OCI-M1 (cell line): ENCODE measurements at places on chromosomes 2 and 18.

GRCh38 chr2:218981881-218982585 is 3.0 kb downstream of the FEV start:
- no peak for DNase-seq

DNA sequence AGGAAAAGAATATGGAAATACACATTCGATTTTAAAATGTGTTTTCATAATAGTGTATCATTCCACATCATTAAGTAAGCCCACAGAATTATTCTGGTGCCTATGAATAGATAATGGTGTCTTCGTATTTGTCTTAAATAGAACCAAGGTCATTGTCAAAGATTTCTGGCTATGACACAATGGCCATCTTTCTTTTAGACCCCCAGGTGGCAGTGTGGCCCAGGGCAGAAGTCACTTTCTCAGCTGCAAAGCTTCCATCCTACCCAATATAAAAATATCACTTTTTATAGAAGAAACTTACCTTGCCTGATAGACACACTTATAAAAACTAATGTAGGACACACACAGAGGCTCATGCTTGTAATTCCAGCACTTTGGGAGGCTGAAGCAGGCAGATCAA is 57.5 kb downstream of the ZRANB3 start:
- peak; percentile 46 for DNase-seq

DNA sequence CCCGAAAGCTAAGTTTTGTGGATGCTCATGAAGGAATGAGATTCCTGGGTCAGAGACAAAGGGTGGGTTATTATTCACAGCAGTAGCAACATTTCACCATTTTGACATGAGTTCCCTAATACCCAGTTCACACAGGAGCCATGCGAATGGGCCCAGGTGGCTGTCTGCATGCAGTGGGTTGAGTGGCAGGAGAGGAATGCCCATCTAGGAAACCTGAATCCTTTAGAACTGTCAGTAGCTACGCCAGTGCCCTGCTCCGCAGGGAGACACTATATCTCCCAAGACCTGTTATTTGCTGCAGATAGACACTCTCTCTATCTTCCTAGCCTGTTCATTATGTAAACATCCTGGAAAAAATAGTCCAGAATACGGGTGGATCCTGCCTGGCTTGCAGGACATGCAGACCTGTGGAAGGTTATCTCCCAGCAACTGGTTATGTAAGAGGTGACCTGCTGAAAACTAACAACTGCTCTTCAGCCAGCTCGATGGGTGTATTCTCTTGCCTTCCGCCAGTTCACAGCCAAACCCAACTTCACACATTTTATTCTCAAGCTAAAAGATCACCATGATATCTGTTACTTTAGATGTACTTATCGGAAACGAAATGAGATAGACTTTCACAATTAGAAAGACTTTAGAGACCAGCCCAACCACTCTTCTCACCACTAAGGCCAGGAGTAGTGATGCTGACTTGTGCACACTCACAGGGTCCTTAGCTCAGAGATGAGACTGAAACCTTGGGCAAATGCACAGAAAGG is 59.1 kb downstream of the MBP start:
- no peak for DNase-seq

DNA sequence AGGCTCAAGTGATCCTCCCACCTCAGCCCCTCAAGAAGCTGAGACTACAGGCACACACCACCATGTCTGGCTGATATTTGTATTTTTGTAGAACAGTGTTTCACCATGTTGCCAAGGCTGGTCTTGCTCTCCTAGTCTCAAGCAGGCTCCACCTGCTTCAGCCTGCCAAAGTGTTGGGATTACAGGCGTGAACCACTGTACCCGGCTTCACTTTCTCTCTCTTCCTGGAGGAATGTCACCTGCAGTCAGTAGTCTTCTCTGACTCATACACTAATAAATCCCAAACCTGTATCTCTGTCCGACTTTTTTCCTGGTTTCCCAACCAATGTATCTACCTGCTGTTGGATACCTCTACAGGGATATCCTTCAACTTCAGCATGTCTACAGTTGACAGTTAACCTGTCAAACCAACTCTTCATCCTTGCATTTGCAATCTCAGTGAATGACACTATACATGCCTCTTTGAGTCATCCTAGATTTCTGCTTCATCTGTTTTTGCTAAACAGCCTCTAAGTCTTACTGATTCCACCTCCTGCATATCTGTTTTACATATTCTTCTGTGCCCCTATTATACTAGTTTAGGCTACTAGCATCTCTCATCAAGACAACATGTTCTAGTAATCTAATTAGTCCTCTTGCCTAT is 54.5 kb downstream of the RBBP8 start:
- DNase-seq = no peak

- DNase-seq = peak; percentile 45
These were observed 5.5 kb downstream of the SALL3 start for GRCh38 chr18:78984941-78985784.

GRCh38 chr2:64474121-64474571 is 20.2 kb downstream of the LGALSL start:
- DNase-seq = peak; percentile 78

DNA sequence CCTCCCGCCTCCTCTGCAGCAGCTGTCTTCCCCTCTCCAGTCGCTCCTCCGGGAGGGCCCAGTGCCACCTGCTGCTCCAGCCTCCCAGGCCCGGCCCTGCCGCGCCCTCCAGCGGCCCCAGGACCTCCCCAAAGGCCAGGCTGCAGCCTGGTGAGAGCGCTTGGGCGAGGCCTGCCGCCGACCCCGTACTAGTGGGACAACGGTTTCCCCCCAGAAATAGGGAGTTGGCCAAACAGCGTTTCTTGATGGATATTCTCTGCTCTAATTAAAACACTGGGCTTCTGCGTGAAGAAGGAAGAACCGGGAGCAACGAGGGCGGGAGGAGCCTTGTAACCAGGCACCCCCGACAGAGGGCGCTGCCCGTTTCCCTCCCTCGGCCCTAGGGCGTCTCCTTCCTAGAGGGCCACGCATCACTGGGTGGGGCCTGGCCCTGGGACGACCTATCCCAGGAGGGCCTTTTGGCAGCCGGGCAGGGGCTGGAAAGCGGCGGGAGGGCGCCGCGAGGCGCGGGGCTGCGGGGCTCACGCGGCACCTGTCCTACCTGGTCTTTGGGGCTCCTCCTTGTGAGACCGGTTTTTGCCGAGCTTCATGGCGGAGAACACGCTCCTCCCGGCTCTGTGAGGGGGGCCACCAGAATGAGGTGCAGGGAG is 25.4 kb upstream of the OTOF start:
- peak; percentile 94 for DNase-seq

DNA sequence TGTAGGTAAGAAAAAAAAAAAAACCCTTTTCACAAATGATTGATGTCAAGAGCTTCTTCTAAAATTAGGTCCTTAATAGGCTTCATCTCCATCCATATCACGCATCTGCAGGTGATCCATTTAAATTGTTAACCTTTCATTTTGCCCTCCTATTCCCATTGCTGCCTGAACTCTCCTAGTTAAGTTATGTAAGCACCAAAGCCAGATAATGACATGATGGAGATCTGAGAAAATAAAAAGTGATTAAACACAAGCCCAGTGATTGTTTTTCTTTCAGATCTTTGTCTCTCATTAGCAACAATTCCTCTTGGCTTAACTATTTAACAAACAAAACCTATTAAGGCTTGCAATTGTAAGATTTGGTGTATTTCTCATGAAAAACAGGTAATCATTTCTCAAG is 20.0 kb downstream of the LANCL1 start:
- DNase-seq = no peak

GRCh38 chr2:62194558-62195420 is 1.1 kb upstream of the B3GNT2 start:
- no peak for DNase-seq

- DNase-seq = no peak
These were observed 70.9 kb upstream of the GPC1 start for GRCh38 chr2:240364582-240364960.

GRCh38 chr2:138610201-138610953 is 108.8 kb downstream of the SPOPL start:
- DNase-seq = no peak

DNA sequence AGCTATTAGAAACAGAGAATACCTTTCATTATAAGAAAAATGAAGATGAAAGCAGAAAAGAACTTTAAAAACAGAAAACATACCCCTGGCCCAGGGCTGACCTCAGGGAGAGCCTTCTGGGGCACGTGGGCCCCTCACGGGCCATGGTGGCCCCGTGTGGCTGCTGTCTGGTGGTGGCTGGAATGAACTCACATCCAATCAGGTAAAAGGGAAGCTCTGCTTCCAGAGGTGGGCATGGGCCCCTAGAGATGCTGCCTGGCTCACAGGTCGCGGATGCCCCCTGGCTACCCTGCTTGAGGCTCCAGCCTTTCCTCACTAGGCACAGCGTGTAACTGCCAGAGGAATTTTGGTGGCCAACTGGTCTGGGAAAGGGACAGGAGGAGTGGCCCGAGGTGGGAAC is 16.6 kb downstream of the SNORC start:
- no peak for DNase-seq

- DNase-seq = no peak
These were observed 112.0 kb downstream of the EXOC6B start for GRCh38 chr2:72713857-72714256.

DNA sequence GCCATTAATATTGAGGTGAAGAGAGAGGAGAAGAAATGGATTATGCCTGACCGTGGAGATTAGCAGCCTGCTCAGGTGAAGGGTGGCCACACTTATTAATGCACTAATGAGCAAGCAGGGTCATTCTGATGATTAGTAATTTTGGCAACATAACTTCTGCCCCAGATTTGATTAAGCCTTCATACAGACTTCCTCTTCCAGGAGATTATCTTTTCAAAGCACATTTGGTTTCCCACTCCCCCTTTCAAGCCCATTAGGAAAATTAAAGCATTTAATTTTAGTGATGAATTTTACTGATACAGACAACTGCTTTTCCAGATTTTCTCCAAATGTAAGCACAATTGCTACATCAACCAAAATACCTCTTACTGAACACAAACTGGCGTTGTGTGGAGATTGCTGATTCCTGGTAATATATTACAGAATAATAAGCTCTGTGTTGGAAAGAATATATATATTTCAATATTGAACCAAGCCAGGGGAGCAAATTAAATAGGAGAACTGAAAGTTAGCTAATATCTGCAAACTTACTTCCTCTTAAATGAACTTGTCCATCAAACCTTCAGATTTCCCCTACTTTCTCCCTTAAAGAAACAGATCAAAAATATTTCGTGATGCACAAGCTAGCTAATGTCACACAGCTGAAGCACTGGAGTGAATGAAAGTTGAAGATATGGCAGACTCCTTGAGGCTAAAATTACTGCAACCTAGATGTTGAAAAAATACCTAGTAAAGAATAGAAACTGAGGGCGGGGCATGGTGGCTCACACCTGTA is 140.8 kb downstream of the FAM210A start:
- no peak for DNase-seq

DNA sequence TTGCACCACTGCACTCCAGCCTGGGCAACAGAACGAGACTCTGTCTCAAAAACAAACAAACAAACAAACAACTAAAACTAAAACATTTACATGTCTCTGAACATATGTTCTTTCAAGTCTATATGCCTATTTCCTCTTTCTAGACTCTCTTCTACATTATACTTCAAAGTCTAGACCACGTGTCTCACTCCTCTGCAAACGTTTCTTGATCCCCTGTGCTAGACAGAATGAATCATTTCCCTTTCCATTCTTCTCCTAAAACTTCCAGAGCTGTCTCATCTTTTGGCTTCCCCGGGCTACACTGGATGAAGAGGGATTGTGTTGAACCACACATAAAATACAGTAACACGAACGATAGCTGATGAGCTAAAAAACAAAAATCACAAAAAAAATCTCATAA is 67.1 kb downstream of the BAZ2B start:
- peak; percentile 19 for DNase-seq

DNA sequence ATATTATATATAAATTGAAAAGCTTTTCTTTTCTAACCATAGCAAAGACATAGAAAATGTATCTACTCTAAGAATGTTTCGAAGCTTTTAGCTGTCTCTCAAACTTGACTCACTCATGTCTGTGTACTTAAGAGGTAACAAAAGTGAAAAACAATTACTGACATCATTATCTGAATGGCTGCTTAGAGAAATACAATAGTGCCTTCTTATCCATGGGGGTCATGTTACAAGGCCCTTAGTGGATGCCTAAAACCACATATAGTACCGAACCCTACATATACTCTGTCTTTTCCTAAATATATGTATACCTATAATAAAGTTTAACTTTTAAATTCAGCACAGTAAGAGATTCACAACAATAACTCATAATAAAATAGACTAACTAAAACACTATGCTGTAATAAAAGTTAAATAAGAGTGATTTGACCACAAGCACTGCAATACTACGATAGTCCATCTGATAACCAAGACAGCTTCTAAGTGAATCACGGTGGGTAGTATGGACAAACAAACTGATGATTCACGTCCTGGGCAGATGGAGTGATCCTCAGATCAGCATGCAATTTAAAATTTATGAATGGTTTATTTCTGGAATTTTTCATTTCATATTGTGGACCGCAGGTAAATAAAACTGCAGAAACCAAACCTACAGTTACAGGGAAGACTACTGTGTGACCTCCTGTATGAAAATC is 246.2 kb downstream of the XIRP2 start:
- peak; percentile 59 for DNase-seq

GRCh38 chr2:223735659-223736244 is 101.6 kb downstream of the AP1S3 start:
- DNase-seq = no peak

GRCh38 chr2:108378851-108379250 is 1.1 kb downstream of the SULT1C4 start:
- no peak for DNase-seq

DNA sequence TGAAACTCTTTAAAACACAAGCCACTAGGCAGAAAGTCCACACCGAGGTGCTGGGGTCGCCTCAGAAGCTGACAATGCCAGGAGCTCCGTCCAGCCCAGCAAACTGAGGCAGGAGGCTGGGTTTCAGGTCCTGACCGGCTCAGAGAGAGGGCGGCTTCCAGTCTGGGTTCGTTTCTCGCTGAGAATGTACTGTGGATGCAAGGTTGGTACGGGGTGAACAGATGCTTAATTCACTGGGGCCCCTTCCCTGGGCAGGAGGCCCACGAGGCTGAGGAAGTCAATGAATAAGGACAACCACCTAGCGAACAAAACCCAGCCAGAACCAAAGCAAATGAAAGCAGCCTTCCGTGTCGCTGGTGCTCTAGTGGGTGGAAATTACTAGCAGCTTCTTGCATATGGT is 142.0 kb downstream of the RTP5 start:
- DNase-seq = peak; percentile 22
